ENCODE measurements at places on chromosomes 1 and 21.

DNA sequence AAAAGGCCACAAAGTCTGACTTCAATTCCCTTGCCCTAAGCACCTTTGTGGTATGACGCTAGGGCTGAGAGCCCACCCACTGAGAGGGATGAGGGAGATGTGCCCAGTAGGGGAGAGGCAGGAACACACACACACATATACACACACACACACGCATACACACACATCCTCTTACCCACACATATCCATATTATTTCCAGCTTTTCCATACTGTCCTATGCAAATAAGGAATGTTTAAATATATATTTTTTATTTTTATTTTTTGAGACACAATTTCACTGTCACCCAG, 3.0 kb downstream of the RAB25 start:
- no peak for DNase-seq

- no peak for DNase-seq
Measured at GRCh38 chr1:55542901-55543504, 327.8 kb upstream of the USP24 start.

DNA sequence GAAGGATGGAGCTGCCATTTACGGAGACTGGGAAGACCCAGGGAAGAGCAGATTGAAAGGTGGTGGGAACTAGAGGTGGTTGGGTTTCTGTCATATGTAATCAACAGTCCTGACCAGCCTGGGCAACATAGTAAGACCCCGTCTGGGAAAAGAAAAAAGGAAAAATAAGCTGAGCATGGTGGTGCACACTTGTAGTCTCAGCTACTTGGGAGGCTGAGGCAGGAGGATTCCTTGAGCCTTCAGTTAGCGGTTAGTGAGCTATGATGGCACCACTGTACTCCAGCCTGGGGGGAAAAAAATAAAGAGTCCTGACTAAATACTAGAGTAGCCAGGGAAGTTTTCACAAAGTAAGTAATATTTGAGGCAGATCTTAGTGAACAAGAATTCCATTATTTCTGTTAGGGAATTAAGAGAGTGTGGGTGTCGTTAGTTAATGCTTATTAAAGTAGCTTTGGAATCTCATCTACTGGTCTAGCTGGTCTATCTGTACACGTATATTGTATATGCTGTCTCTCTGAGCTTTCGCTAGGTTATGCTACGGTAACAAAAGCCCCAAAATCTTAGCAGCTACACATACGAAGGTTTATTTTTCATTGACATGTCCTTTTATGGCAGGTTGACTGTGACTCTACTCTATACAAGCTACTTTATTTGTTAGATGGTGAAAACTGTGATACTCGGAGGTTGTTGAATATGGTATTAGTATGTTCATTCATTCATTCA, 4.4 kb downstream of the NBPF1 start:
- no peak for DNase-seq

DNA sequence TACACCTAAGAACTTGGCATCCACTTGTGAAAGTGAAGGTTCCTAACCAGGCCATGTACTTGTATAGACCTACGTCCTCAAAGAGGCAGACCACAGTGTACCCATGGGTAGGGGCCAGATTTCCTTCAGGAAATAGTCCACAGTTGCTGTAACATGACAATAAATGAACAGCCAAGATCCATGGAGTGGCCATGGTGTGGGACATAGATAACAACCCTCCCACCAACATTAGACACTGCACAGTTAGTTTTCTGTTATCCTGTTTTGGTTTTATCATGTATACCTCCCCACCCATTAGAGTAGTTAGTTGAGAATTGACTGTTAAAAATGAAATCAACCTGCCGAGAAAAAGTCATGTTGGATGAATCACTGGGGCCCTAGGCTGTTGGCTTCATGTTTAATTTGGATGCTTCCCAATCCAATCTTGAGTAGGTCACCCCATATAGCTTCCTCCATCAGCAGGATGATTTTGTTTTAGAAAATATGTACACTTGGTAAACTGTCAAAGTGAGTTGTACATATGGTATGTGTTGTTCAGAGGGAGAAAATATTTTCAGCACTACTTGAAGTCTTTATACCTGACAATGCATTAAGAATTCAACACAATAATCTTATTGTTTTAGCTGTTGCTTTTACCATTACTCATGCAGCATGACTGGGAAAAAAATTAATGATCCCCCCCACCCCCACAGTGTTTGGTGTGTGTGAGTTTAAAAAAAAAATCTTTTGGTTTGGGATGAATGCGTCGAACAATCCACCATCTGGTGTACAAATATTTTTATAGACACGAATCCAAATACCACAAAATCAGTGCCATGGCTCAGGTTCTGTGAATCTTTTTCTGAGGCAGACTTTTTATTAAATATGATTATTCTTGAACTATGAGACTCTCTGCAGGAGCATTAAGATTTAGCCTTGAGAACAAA, 88.3 kb upstream of the ARHGAP29 start:
- no peak for DNase-seq

DNA sequence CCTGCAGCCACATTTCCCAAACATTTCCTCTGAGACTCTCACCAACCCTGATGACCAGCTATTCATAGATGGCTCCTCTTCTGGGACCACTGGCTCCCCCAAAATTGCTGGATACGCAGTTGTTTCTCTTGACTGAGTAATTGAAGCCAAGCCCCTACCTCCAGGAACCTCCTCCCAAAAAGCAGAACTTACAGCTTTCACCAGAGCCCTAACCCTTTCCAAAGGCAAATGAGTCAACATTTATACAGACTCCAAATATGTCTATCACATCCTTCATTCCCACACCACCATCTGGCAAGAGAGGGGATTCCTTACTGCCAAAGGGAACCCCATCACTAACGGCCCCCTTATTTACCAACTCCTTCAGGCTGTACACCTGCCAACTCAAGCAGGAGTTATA, 20.3 kb upstream of the CA6 start:
- peak; percentile 42 for DNase-seq

- no peak for DNase-seq
Measured at GRCh38 chr1:228074954-228075730, 7.4 kb upstream of the ARF1 start.

DNA sequence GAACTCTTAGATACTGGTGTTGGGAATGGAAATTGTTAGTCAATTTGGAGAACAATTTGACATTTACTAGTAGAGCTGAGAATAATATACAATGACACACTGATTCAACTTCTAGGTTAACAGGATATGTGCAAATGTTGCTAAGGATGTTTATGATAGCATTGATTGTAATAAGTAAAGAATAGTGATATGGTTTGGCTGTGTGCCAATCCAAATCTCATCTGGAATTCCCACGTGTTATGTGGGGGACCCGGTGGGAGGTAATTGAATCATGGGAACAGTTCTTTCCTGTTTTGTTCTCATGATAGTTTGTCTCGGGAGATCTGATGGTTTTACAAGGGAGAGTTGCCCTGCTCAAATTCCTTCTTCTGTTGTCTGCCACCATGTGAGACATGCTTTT, 302.4 kb upstream of the TMPRSS15 start:
- no peak for DNase-seq

DNA sequence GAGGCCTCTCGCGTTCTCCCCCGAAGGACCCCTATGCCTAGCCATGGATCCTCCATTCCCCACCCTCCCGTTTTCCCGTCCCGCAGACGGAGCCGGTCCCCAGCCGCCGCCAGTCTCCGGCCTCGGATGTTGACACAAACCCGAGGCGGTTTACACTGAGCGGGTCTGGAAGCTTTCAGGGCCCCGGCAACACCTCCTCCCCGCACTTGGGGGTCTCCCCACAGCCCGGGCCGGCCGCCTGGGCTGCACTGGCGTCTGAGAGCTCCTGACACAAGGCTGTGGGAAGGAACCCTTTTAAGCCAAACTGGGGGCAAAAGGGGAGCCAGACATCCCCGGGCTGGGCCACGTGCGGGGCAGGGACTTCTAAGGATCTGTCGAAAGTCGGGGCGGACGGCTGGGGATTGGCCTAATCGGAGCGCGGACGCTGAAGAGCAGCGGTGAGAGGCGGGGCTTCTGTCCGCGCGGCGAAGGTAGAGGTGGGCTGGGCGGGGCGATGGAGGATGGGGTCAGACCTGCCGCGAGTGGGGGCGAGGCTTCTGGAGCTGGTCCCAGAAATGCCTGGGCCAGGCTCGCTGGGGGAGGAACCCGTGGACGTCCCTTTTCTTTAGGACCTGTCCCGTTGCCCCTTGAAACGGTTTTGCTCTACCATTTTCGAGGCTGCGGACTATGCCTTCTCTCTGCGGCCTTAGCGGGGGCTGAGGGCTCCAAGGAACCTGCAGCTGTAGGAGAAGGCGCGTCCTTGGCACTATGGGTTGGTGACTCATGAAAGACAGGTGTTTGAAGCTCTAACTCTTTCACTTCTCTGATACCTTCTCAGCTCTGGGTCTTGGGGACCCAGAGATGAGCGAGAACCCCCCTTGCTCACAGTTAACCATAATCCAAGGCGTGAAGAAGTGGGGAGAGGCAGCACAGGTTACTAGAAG, 1.2 kb upstream of the HPCAL4 start:
- DNase-seq = peak; percentile 47

GRCh38 chr1:46529031-46529630, 22.3 kb downstream of the KNCN start:
- DNase-seq = no peak

- no peak for DNase-seq
Measured at GRCh38 chr1:236284291-236284721, 2.5 kb upstream of the ERO1B start.

- DNase-seq = no peak
Measured at GRCh38 chr1:237226177-237226944, 184.4 kb downstream of the RYR2 start.

DNA sequence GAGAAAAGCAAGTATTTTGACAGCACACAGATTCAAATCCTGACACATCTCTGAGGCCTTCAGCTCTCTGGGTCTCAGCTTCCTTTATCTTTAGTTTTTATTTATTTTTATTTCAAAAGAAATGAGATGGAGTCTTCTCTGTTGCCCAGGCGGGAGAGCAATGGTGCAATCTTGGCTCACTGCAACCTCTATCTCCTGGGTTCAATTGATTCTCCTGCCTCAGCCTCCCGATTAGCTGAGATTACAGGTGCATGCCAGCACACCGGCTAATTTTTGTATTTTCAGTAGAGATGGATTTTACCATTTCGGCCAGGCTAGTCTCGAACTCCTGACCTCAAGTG, 19.1 kb upstream of the ATP2B4 start:
- DNase-seq = no peak

GRCh38 chr21:33643658-33644311, 1.5 kb downstream of the ITSN1 start:
- DNase-seq = no peak

- no peak for DNase-seq
Measured at GRCh38 chr1:117058810-117059209, 1.3 kb upstream of the TTF2 start.

GRCh38 chr1:27561124-27561899, 42.6 kb downstream of the AHDC1 start:
- DNase-seq = no peak

DNA sequence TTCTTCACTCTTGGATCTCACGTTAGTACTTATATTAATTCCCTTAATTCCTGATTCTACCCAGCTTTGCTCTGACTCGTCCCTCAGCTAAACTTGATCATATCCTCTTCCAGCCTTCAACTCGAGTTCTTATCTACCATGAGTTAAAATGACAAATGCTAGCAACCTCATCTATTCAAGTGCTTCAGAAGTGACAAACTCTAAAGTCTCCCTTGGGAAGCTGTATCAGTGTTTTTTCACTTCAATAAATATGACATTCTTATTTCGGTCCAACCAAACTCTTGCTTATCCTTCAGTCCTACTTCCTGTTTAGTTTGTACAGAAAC, 75.3 kb downstream of the FOXJ3 start:
- no peak for DNase-seq

GRCh38 chr1:245876586-245876985, 630.5 kb downstream of the SMYD3 start:
- no peak for DNase-seq

GRCh38 chr1:78743626-78744025, 94.0 kb downstream of the IFI44 start:
- DNase-seq = no peak

GRCh38 chr1:75423136-75423535, 187.8 kb downstream of the SLC44A5 start:
- peak; percentile 11 for DNase-seq

GRCh38 chr1:114833421-114833820, 21.2 kb upstream of the SYCP1 start:
- no peak for DNase-seq

- no peak for DNase-seq
Measured at GRCh38 chr1:16189921-16190621, 22.4 kb downstream of the ARHGEF19 start.

GRCh38 chr1:165055581-165055980, 300.9 kb downstream of the LMX1A start:
- no peak for DNase-seq

- DNase-seq = no peak
Measured at GRCh38 chr1:30411206-30411605, 312.2 kb downstream of the MATN1 start.

GRCh38 chr1:235783148-235783776, 83.4 kb downstream of the LYST start:
- no peak for DNase-seq

DNA sequence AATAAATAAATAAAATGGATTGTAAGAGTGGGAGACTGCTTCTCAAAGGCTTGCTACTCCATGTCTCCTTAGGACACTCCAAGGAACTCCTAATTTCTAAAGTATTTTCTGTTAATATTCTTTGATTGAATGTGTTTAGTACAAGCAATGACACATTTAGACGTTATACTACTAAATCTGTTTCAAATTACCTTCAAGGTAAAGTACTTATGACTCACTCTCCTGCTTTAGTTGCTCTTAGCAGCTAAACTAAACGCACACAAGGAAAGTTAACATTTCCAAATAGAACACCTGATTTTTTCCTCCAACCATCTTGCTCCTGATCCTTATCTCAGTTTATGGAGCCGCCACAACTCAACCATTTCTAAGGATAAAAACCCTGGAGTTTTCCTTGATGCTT, 969.8 kb upstream of the ADGRL4 start:
- no peak for DNase-seq

DNA sequence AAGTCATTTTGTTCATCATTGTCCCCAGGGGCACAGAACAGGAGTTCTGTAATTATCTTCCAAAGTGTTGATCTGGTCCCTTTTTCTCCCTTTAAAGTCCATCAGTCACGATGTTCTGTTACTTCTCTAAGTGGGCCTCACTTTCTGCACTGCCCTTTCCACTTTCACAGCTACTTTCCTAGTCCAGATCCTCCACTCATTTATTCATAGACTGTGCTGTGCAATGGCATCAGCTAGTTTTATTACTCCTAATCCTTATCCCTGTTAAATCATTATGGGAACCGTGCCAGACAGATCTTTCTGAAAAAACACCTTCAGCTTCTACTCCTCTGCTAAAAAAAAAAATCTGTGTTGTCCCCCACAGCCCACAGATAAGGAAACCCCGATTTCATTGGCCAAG, 64.0 kb upstream of the BCL10 start:
- no peak for DNase-seq

Measured in NCI-H1417 (cell line).